Globus pallidus (tissue), 1 donor: ENCODE measurements at places on chromosomes 2 and 18.
A peak's percentile ranks its signal among the peaks of the same experiment; 100 is the strongest.

DNA sequence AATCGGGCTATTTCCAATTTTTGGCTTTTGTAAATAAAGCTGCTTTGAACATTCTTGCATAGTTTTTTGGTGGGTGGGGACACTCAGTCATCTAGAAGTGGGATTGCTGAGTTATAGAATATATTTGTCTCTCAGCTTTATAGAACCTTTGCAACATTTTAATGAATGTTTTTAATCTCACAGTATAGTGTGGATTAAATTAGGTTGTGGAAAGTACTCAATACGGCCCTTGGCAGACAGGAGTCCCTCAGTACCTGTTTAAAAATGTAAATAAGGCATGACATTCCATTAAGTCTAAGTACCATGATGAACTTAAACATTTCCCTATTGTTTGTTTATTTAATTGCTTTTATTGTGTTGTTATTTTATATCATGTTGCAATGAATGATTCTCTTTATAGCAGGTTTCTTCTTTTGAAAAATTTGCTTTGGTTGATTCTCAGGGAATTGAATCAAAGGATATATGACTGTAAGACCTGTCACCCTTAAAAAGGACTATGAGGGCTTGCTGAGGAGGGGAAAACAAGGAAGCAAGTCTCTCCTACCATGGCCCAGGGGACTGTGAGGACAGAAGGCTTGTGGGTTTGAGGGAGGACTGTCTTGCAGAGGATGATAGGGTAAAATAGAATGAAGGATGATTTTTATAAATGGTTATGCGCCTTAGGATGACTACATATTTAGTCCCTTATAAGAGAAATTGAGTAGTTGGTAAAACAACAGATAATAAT is 165.1 kb downstream of the RPIA start:
- DNase-seq: no peak

GRCh38 chr2:195238379-195238778 is 418.6 kb upstream of the SLC39A10 start:
- DNase-seq: no peak

GRCh38 chr2:33069894-33070651 is 123.3 kb downstream of the LTBP1 start:
- DNase-seq: no peak

DNA sequence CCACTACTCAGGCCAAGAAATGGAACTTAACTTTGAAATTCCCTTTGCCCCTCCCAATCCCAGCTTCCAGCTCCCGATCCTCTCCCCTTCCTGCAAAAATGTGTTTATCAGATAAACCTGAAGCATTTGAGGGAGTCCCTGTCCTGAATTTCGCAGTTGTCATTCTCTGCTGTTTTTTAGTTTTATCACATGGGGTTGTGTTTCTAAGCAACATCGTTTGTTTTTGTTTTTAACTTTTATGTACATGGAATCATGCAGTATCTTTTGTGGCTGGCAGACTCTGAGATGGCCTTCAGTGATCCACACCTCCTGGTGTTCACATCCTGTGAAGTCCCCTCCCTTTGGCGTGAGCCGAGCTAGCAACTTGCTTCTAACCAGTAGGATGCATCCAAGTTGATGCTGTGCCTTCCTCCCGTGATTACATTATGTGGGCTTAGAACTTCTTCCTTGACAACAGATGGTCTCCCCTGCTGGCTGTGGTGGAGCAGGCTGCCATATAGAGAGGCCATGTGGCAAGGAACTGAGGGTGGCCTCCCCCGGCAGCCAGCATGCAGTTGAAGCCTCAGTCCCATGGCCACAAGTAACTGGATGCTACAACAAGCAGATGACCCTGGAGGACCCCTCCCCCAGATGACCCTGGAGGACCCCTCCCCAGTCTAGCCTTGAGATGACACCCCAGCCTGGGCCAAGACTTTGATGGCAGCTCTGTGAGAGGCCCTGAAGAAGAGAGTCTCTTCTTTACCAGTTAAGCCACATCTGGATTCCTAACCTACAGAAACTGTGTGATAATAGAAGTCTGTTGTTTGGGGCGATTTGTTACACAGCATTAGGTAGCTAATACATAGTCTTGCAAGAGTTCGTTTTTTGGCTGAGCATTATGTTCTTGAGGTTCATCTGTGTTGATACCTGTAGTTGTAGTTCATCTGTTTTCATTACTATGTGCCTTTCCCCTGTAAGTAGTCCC is 27.7 kb downstream of the SH3BP4 start:
- DNase-seq: no peak

DNA sequence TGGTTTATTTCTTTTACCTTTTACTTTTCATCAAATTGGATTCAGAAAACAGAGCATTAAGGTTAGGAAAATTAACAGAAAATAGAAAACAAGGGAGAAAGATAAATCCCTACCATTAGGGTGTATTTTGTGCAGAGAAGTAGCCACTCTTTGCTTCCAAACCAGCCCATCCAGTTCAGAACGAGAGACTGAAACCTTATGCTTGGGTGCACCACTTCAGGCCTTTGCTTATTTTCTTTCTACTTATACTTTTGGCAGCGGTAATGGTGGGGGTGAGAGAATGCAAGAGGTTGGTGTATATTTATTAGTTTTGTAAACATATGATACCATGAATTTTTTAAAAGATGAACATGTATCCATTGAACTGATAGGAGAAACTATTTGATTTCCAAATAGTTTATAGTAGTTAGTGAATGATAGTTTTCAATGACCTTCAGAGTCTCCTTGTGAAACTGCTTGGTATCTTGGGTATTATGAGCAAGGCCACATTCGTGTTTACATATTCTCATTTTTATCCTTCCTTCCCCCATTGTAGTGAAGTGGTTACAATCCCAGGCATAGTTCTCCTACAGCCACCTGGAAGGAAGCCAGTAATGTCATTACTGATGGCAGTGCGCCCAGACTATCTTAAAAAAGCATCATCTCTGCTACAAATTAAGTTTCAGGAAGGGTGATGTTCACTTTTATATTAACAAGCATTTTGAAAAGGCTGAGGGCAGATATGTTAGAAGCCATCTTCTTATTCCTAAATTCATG is 60.8 kb downstream of the MFSD6 start:
- DNase-seq: peak; percentile 83

GRCh38 chr2:104914509-104914908 is 60.6 kb downstream of the POU3F3 start:
- DNase-seq: no peak

DNA sequence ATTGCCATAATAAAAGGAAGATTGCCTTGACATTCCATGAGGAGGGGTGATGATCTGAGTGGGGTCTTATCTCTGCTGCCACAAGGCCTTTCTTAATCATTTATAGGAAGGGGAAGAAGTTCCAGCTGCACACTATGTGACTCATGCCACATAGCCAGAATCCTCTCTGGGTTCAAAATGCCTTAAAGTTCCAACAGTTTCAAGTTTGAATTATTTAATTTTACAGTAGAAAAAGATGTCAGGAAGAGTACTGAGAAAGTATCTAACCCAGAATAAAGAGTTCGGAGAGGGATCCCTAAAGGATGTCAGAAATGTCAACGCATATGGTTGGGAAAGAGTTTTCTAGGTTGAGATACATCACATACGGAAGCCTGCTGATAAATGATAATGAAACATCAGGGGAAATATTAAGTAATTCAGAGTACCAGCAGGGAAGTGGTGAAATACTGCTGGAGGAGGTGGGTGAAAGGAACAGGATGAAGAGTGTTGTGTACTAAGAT is 999.9 kb downstream of the TSN start:
- DNase-seq: no peak

DNA sequence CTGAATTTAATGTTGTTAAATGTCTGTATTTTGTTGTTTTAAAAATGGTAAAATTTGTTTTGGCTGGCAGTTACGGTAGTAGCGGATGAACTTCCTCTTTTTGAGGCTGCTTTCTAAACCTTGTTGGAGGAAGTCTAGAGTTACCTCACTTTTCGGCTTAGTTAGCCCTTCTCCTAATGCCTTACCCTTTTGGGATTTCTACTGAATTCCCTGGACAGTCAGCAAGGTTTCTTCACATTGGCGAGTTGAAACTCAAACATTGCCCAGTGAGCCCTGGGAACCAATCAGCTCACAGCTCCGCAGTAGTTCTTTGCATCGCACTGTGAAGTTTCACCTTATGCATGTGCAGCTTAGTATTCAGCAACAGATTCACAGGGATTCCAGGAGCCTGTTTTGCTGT is 55.2 kb downstream of the TMEM247 start:
- DNase-seq: no peak

DNA sequence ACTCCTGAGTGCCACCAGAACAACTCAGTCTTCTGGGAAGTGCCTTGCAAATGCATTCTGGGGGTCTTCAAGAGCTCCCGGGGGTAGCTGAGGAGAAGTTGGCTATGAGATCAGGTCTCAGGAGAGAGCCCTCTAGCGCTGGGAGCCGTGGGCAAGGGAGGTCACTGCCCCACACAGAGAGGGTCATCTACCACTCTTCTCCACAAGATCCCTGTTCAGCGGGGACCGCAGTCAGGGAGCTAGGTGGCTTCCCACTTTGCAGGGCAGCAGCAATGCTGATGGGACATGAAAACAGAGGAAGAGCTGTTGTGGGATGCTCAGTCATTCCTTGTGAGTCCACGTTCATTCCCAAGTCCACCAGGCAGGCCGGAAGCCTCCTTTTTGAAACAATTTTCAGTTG is 66.6 kb downstream of the ACKR3 start:
- no peak for DNase-seq

DNA sequence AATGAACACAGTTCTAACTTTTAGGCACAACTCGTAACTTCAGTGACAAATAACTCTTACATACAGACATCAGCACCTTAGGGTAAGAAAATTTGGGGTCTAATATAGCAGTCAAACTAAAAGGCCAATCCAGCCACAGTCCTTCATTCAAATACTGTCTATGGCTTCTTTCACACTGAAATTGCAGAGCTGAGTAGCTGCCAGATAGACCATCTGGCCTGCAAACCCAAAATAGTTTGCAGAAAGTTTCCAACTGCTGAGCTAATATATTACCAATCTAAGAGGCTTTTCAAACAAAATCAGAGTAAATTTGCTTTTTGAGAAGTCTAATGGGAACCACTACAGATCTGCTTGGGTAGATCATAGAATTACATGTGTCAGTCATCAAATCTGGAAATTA is 183.4 kb downstream of the GALR1 start:
- no peak for DNase-seq

- DNase-seq: no peak
Observed at GRCh38 chr2:231362555-231363184, 32.8 kb upstream of the B3GNT7 start.

- no peak for DNase-seq
Observed at GRCh38 chr2:53609551-53609950, 158.1 kb upstream of the CHAC2 start.

- no peak for DNase-seq
Observed at GRCh38 chr2:203675086-203675485, 31.4 kb upstream of the CD28 start.

DNA sequence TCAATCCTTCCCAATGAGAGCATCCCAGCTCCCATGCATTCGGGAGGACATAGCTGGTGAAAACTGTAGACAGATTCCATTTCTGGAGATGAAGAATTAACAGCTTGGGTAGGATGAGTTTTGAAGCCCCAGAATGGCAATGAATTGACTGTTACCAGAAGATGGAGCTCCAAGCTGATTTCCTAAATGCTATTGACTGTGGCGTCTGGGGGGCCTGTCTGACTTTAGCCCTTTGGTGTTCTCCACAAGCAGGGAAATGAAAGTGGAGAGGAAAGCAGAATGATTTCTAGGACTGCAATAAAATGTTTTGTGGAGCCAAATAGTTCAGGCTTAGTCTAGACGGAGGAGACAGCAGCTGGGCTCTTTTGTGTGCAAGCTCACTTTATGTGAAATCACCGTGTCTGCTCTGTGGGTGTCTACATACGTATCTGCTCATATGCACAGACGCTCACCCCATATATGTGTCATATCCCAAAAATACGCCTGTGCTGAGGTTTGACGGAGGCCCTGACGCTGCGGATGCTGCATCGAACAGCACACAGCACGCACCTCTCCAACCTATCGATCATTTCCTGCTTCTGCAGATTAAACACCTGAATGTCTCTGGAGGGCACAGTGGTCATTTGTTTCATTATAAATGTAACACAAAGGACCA is 166.4 kb upstream of the PXDN start:
- DNase-seq: peak; percentile 71

DNA sequence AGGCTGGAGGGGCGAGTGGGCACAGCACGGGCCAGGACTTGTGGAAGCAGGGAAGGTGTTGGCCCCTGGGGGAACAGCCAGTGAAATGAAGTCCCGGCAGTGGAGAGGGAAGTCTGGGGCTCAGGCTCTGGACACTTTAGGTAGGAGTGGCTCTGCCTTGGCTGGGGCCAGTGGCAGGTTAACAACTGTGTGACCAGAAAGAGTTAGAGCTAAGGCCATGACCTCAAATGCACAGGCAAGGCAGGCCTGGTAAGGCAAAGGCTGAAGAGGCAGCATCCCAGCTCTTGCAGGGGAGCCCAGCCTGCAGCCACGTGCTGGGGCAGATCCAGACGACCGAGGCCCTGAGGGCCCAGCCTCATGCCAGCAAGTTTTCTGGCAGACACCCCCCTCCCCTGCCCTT is 21.5 kb downstream of the PCARE start:
- DNase-seq: no peak

DNA sequence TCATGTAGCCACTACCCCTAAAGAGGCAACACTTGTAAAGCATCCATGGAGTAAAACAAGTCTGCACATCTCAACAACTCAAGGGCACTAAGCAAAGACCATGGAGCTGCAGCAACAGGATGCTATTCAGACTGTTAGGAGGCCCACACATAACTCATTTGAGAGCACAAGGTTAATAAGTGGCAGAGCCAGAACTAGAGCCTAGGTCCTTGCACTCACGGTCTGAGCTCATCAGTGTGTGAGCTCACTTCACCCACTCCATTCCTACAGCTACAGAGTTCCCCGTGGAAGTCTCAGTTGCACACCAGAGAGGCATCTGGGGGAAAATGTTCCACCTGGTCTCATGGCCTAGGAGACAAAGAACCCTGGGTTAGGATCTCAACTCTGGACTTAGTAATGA is 35.0 kb downstream of the TTC32 start:
- no peak for DNase-seq

GRCh38 chr2:218717262-218717661 is 6.6 kb downstream of the TTLL4 start:
- DNase-seq: no peak

DNA sequence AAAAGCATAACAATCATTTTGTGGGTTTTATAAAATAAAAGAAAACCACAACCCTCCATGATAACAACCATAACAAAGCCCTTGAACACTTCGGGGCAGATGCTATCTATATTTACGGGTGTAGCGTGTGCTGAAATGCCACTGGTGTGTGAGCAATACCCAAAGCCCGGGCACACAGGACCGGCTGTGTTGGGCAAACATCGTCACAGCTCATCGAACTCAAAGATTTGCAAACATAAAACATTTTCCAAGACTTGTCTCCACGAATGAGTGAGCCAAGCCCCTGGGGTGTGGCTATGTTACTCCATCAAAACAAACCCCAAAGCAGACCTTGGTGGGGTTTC is 290.2 kb downstream of the LPIN1 start:
- no peak for DNase-seq

DNA sequence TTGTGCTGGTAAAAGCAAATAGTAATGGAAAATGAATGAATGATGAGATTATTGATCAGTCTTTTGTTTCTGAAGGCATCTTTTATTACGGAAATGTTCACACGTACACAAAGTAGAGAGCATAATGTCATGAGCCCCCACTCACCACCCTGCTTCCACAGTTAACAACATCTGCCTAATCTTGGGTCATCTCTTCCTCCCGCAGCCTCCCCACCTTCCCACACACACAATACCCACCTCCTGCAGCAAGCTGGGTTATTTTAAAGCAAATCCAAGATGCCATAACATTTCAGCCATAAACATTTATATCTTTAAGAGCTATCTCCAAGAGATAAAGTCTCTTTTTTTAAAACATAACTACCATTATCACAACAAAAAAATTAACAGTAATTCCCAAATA is 36.3 kb downstream of the CYP27C1 start:
- no peak for DNase-seq
